ENCODE measurements at places on chromosomes 5 and 9.
A peak's percentile ranks its signal among the peaks of the same experiment; 100 is the strongest.

GRCh38 chr5:433836-434235 lies 9.1 kb upstream of the EXOC3 start:
- peak; percentile 54 for DNase-seq

DNA sequence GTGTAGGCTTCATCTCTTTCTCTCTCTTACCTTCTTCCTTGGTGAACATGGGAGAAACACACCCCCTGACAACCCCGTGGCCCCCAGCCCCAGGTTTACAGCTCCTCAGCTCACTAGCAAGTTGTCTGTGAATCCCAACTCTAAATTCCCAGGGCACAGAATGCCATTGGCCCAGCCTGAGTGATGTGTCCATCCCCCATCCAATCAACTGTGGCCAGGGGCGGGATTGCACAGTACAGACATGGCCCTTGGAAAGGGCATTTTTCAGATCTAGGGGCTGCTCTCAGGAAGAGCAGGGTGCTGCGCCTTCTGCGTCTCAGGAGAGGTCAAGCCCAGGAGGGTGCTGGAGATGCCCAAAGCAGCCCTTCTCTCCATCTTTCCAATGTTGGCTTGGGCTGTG lies 48.2 kb upstream of the ASS1 start:
- peak; percentile 78 for DNase-seq

- no peak for DNase-seq
Observed at GRCh38 chr5:181058321-181058720, 18.3 kb downstream of the BTNL9 start.

DNA sequence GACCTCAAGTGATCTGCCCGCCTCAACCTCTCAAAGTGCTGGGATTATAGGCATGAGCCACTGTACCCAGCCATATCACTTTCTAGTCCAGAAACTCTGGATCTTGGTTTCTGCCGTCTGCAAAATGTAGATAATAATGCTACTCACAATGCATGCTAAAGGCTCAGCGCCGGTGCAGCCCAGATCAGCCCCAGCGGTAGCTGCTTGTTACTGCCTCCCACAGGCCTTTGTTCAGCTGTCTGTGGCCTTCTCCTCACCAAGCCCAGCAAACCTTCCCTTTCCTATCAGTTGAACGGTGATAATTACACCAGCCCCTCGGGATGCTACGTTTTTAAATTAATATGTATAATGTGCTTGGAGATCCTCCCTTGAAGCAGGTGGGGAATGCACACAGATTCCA lies 26.2 kb upstream of the MSX2 start:
- peak; percentile 65 for DNase-seq

- DNase-seq = no peak
Observed at GRCh38 chr9:130860458-130861316, 25.6 kb downstream of the ABL1 start.

DNA sequence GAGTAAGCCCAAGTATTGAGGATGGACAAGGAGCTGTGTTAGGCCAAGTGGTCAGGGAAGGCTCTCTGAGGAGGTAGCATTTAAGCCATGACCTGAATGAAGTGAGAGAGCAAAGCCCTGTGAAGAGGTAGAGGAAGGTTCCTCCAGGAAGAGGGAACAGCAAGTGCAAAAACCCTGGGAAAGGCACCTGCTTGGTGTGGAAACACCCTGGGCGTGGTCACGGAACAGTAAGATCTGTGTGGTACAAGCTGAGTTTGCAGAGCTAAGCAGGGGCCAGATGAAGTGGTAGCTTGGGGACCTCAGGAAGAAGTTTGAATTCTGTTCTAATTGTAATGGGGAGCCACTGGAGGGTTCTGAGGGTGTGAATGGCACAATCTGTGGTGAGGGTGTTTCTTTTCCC lies 310.2 kb downstream of the ARHGAP26 start:
- no peak for DNase-seq

- DNase-seq = no peak
Observed at GRCh38 chr9:68914751-68915150, 99.2 kb downstream of the PRKACG start.

- DNase-seq = no peak
Observed at GRCh38 chr9:126935630-126936029, 21.0 kb downstream of the RALGPS1 start.

GRCh38 chr9:76419782-76420380 lies 25.7 kb upstream of the RFK start:
- DNase-seq = peak; percentile 50

- DNase-seq = no peak
Observed at GRCh38 chr9:106503759-106504158, 359.2 kb upstream of the ZNF462 start.

DNA sequence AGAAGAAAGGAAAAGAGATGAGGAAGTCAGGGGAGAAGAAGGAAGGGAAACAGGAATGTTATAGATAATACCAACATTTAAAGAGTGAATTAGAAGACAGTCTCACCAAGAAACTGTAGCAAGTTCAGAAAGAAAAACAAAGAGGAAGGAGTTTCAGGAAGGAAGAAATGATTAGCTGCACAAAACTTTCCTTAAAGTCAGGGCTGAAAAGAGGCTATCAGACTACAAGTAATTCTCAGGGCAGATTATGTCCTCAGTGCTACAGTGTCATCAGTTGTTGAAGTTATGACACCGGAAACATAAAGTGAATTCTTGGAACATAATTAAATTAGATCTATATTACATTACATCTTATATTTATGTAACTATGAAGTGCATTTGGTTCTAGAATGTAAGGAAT lies 226.9 kb downstream of the ARRDC3 start:
- DNase-seq = no peak

- DNase-seq = no peak
Observed at GRCh38 chr5:10762776-10763500, 1.9 kb upstream of the DAP start.

DNA sequence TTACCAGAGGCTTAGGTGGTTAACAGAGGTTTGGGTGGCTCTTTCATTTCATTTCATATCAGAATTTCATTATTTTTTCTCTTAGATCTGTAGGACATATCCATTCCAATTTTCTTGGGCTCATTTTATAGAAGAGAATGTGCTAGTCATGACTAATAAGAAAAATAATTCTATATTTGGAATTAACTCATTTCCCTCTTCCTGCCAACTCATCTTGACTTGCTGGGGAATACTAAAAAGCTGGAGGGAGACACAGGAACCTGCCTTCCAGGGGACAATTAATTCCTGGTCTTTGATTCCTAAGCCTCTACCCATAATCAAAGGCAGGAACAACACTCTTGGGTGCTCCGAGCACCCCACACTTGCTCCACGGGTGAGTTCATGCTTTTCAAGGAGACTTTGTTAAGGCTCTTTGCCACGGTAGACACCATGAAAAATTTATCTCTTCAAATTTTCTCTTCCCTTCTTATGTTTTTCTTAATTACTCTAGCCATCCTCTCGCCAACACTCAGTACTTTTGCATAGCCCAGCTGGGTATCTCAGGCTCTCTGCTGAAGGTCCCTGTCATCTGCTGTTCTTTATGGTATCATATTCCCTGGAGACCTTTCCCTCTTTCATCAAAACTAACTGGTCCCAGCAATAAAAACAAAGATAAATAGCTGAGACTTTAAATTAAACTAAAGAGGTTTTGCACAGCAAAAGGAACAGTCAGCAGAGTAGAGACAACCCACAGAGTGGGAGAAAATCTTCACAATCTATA lies 273.9 kb downstream of the NPR3 start:
- DNase-seq = no peak

- no peak for DNase-seq
Observed at GRCh38 chr5:137190441-137190840, 308.7 kb downstream of the SPOCK1 start.

- DNase-seq = no peak
Observed at GRCh38 chr5:31377274-31377946, 154.5 kb downstream of the DROSHA start.

- DNase-seq = no peak
Observed at GRCh38 chr5:143585970-143586369, 182.5 kb upstream of the NR3C1 start.

GRCh38 chr9:2017331-2018161 lies 2.4 kb downstream of the SMARCA2 start:
- DNase-seq = peak; percentile 78

GRCh38 chr9:3181049-3181953 lies 337.4 kb upstream of the PUM3 start:
- peak; percentile 78 for DNase-seq

DNA sequence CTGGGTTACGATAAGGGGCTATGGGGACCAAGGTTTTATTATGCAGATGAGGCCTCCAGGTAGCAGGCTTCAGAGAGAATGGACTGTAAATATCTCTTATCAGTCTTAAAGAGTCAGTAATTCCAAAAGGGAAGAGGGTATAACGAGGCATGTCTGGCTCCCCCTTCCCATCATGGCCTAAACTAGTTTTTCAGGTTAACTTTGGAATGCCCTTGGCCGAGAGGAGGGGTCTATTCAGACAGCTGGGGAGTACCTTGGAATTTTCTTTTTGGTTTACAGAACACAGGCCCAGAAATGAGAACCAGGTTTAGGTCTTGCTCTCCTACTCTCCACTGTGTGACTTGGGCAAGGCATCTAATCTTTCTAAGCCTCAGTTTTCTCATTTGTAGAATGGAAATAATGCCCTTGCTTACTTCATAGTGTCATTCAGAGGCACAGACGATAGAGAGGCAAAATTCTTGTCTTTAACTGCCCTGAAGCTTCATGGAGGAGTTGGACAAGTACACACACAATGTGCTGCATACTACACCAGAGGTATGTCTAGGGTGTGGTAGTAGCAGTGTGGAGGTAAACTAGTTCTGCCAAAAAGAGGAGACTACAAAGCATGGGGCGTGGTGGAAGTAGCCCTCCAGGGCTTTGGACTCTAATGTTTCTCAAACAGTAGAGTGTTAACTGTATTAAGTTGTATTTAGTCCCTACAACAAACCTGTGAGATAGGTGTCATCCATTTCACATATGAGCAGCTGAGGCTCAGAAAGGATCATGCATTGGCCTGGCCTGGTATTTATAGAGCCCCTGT lies 45.5 kb downstream of the IRF1 start:
- DNase-seq = no peak

GRCh38 chr9:121285835-121286687 lies 18.1 kb downstream of the GSN start:
- DNase-seq = peak; percentile 68

- no peak for DNase-seq
Observed at GRCh38 chr5:93890657-93891056, 149.3 kb upstream of the POU5F2 start.

- DNase-seq = no peak
Observed at GRCh38 chr9:72464857-72465592, 56.4 kb upstream of the TMC1 start.

DNA sequence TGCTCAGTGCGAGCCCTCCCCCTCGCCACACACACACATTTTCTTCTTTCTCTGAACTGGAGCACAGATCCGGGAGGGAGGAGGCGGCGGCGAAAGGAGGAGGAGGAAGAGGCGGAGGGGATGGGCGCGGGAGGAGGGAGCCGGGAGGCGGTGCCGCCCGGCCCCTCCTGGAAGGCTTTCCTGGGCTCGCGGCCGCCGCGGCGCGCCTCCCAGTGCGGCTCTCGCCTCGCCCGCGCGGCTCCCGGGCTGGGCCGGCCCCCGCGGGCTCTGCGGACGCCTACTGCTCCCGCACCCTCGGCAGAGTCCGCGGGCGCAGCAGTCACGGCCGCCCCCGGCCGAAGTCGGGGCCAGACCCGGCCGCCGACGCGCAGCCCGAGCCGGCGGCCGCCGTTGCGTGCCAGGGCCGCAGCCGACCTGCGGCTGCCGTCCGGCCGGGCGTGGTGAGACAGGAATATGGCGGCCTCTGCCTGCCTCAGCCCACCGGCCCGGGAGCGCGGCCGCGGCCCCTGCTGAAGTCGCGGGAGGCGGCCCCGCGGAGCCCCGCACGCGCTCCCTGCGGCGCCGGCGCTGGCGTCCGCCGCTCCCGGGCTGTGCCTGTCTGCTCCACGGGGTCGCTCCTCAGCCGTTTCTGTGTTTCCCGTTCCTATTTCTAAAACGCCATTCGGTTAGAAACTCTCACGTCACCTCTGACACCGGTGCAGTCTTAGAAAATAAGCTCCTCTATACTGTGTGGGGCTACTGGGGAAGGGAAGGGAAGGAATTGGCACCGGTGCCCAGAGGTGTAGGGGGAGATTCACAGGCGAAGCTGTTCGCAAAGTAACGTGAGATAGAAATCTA lies 500 bp upstream of the GNAQ start:
- peak; percentile 93 for DNase-seq

DNA sequence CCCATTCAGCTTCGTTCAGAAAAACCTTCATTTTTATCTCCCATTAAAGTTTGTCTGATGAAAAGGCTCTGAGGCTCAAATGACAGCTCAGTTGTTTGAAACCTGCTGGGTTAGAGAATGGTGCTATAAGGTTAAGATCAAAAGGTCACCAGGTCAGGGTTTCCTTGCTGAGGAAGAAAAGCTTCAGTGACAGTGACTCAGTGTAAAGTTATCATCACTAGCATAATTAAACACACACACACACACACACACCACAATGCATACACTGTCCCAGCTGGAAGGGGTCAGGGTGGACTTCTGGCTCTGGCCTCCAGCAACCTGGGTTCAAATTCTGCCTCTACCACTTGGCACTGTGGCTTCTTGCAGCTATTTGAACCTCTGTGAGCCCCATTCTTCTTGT lies 281.1 kb downstream of the DOCK8 start:
- DNase-seq = no peak

- DNase-seq = peak; percentile 92
Observed at GRCh38 chr9:136943291-136944211, 987 bp downstream of the FBXW5 start.

DNA sequence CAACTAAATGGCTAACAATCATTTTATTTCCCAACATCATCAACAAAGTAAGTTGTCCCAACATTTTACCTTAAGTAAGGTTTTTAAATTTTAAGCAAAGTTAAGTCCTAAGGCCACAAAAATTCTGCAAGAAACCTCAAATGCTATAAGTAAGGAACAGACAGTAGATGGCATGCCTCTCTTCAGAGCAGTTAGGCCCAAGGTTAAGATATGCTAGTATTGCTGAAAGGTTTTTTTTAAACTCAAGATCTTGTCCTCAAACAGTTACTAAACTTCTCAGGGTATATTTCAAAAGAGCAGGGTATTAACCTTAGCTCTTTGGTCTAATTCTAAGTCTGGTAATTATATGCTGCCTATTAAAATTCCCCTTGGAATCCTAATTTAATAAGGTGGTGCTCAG lies 35.1 kb downstream of the PJA2 start:
- DNase-seq = no peak

DNA sequence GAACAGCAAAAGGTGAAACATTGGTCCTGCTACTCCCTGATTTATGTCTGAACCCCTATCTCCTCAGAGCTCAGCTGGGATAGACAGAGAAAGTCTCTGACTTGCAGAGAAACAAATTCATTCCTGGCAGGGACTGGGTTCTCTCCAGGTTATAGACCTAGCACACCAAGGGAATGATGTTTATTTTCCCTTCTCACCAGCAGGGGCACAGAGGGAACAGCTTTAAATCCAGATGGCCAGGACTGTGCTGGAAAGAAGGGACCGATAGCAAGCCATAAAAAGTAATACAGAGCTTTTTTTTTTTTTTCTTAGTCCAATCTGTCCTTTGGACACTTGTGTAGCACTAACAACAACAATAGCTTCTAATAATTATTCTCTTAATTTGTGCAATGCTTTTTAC lies 141.1 kb upstream of the C9orf72 start:
- DNase-seq = peak; percentile 30

Data from H7 (cell line).